ENCODE measurements at places on chromosomes 1 and 21.

DNA sequence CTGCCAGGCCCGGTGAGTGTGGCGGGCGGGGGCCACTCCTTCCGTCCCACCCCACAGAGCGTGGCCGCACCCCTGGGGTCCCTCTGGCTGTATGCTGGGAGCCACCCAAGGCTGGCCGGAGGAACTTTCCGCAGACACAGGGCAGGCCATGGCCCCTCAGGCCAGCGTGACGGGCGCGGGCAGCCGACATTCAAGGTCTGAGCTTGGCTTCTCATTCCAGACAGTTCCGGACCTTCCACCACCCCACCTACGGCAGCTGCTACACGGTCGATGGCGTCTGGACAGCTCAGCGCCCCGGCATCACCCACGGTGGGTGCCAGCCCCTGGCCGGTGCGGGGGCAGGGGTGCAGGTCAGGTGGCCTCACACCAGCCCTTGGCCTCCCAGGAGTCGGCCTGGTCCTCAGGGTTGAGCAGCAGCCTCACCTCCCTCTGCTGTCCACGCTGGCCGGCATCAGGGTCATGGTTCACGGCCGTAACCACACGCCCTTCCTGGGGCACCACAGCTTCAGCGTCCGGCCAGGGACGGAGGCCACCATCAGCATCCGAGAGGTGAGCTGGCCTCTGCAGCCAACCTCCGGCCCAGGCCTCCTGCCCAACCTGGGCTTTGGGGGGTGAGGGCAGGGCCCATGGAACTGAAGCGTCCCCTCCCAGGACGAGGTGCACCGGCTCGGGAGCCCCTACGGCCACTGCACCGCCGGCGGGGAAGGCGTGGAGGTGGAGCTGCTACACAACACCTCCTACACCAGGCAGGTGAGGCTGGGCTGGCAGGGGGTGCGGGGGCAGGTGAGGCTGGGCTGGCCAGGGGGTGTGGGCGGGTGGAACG, 7.3 kb downstream of the SCNN1D start:
- no peak for DNase-seq

DNA sequence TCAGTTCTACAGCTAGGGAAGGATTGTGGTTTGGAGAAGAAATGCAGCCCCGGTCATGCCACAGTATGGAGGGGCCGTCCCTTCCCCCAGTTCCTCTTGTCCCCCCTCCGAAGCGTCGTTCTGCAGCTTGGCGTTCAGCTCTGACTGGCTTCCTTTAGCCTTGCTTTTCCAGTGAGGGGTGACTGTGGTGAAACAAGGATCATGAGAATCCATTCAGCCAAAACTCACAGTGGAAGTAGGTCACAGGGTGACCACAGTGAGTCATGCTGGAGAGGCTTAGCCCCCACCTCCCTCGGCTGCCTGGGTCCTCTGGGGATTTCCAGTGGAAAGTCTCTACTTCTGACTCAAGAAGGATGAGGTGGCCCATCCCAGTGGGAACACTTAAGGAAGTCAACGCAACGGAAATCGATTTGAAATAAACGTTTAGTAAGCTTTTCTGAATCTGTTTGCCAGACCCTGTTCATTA, 37.3 kb upstream of the COL6A2 start:
- DNase-seq, result no peak

- DNase-seq, result no peak
These were observed 41.9 kb downstream of the LPGAT1 start for GRCh38 chr1:211788626-211789025.

- DNase-seq, result no peak
These were observed 20.9 kb downstream of the FAM3B start for GRCh38 chr21:41337515-41337914.

DNA sequence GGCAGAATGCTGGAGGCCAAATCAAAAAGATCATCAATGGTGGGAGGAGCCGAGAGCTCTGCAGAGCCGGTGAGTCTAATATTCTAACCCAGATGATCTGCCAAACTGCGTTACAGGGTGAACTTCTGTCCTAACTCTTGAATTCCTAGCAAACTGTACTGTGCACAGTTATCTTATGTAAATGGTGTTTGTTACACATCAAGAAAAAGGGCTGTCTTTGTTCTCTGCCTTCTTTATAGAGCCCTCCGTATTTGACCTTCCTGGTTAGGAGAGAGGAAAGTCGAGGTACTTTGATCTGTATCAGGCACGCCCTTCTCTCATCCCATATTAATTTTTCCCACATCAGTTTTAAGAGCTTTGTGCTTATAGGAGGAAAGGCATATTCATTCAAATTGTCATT, 37.6 kb downstream of the MT1HL1 start:
- no peak for DNase-seq

DNA sequence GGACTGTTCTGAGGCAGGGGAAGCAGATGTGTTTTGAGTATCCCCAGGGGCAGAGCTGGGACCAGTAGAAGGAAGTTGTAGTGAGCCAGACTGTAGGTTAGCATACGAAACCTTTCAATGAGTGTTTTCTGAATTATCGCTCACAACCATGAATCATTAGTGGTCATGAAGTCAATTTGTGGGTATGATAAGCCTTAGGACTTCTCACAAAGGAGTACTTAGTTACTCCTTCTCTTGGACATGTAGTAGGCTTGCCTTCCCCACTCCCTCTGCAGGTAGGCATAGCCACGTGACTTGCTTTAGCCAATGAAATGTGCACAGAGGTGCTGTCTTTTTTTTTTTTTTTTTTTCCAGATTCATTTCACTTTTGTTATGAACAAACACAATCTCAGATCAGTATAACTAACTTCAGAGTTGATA, 23.9 kb upstream of the FAAH start:
- no peak for DNase-seq

- no peak for DNase-seq
These were observed 26.6 kb downstream of the MSTO1 start for GRCh38 chr1:155636397-155637153.

GRCh38 chr1:151716771-151717631, at the start of gene CELF3:
Gene CELF3, minus strand, starts transcription at chr1:151716803. Its CDS starts 783 bp downstream, at chr1:151716020.
- DNase-seq, result no peak

All from kidney capillary endothelial cell (primary cell).